ENCODE measurements at places on chromosomes 5 and 9.

GRCh38 chr9:86303316-86303975 lies 21.1 kb upstream of the ISCA1 start:
- DNase-seq, result no peak

GRCh38 chr5:95818181-95819147 lies 4.1 kb downstream of the GLRX start:
- no peak for DNase-seq

DNA sequence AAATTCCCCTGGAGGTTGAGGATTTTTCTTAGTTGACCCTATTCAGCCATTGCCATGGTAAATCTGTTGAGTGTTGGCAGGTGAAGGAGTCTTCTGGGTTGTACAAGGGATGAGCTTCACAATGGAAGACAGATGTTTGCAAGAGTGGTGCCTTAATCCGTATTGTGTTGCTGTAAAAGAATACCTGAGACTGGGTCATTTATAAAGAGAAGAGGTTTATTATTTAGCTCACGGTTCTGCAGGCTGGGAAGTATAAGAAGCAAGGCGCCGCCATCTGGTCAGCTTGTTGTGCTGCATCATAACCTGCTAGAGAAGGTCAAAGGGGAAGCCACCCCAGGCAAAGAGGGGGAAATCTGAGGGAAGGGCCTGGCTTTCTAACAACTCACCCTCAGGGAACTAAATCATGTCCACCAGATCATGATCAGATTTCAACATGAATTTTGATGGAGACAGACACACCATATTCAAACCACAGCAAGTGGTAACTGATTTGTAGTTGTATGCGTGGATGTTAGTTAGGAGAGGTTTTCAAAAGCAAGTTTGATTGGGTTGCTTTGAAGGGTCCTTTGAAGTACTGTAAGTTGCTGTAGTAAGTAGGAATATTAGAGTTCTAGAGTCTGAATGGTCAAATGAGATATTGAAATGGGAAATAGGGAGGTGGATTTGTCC lies 2.5 kb downstream of the TNPO1 start:
- DNase-seq, result peak; percentile 68

DNA sequence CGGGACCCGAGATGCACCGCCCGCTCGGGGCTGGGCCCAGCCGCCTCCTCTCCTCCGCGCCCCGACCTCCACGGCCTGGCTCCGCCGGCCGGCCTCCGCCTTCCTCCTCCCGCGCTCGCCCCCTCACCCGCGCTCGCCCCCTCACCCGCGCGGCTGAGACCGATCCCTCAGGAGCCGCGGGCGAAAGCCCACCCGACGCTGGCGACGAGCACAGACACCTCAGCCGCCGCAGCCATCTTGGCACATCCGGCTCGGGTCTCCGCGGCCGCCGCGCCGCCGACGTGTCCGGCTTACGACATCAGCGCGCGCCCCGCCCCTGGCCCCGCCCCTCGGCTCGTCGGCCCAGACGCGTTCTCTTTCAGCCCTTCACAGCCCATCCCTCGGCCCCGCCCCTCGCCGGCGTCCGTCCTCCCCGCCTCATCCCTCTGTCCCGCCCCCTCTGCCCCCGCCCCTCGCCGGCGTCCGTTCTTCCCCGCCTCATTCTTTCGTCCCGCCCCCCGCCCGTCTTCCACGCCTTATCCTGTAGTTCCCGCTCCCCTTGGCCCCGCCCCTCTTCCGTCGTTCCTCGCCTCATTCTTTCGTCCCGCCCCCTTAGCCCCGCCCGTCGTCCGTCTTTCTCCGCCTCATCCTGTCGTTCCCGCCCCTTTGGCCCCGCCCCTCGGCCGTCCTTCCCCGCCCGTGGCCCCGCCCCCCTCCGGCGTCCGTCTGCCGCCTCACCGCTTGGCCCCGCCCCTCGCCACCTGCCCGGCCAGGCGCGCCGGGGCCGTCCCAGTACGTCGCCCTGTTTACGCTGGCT lies at the start of gene SEC16A:
Gene SEC16A (minus strand): TSS at position 248 of the 796 bp plus-strand sequence. CDS start 5,425 bp downstream, outside the sequence.
- DNase-seq, result peak; percentile 91

GRCh38 chr5:21680641-21681040 lies 1172.5 kb downstream of the CDH12 start:
- DNase-seq, result peak; percentile 2

- no peak for DNase-seq
Measured at GRCh38 chr5:96659170-96659569, 3.0 kb upstream of the CAST start.

DNA sequence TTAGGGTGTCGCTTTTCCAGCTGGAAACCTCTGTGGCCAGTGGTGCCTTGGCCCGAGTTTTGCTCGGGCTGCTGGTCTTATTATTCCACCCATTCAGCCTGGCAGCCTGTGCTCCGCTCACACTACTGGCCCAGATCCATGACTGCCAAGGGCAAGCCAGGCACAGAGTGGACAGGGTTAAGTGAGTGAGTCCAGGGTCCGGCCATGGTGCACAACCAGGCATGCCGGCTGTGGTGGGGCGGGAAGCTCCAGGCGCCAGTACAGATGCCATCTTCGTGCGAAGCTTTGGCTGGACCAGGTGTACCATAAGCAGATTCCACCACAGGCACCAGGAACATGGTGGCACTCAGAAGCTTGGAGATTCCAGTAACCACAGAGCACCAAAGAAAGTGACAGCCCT lies 580.2 kb upstream of the FAM174A start:
- no peak for DNase-seq

- DNase-seq, result peak; percentile 92
Measured at GRCh38 chr9:69131682-69132081, 42.4 kb upstream of the TJP2 start.

DNA sequence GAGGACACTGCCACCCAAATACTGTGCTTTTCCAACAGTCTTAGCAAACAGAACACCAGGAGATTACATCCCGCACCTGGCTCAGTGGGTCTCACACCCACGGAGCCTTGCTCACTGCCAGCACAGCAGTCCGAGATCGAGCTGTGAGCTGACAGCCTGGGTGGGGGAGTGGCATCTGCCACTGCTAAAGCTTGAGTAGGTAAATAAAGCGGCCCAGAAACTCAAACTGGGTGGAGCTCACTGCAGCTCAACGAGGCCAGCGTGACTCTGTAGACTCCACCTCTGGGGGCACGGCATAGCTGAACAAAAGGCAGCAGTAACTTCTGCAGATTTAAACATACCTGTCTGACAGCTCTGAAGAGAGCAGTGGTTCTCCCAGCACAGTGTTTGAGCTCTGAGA lies 28.8 kb downstream of the EPB41L4A start:
- DNase-seq, result no peak

DNA sequence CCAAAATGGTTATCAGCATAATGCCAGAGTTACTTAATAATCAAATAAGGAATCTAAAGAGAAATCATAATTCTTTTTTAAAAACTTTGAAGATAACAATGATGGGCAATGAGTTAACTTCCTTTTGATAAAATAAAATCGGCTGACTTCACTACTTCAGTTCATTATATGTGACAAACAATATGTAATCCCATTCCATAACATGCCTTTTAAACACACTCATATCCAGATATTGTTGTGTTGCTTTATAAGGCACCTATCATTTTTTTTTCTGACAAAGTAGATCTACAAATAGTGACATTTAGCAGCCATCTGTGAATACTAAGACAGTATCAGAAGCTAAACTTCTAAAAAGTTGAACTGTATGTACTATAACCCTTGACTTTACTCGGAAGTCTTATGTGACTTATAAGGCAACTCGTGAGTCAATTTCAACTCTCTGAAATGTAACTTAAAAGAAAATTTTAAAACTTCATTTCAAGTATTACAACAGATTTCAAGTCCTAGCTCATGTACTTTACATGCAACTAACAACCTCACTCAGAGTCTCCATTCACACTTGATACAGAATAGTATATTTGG lies 7.5 kb downstream of the ADAMTS6 start:
- DNase-seq, result no peak

DNA sequence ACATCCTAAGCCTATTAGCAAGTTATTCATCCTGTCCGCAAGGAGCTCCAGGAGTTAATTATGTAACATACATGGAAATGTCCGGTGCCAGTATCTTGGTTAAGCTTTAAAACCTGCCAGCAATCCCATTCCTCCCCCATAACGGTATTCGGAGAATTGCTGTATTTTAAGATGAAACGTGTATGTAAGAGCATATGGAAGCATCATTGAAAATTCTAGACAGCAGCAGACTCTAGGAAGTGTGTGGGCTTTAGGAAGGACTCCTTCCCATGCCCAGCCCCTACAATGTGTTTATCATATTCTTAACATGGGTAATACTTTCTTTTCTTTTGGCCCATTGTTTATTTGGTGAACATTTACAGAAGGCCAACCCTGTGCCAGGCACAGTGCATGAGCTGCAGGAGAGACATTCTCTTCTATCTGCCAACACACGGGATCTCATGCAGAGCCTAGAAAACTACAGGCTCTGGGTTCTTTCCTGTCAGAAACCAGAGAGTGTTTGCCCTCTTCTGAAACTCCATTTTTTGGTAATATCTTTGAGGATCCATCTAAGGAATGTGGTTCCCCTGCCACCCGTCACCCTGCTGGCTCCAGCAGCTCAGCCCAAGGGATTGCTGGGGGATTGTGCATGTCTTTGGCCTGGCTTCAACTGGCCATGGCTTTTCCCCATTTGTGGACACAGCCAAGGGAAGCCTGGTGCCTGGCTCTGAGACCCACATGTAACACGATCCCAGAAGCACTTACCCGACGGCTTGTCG lies 15.1 kb downstream of the ANGPTL2 start:
- DNase-seq, result no peak
